ENCODE measurements at places on chromosomes 4 and X. TPM values are rescaled to one million over a fixed set of nuclear protein-coding genes. Genes with fewer than 3 reads are reported as not detected.

Gene NAP1L3
- 2.5 TPM for polyA plus RNA-seq

Gene BCLAF3
- 0.49 TPM for polyA plus RNA-seq

Gene SPATA18
- polyA plus RNA-seq: not detected

Gene RS1
- polyA plus RNA-seq: not detected

Gene FGF13
- polyA plus RNA-seq: not detected

Gene TMEM31
- not detected for polyA plus RNA-seq

Gene BEX2
- polyA plus RNA-seq: 38.2 TPM

Gene GAGE1
- polyA plus RNA-seq: not detected

Gene MSX1
- 0.19 TPM for polyA plus RNA-seq

All from immature natural killer cell (primary cell).